ENCODE measurements at places on chromosomes 11 and 22.

DNA sequence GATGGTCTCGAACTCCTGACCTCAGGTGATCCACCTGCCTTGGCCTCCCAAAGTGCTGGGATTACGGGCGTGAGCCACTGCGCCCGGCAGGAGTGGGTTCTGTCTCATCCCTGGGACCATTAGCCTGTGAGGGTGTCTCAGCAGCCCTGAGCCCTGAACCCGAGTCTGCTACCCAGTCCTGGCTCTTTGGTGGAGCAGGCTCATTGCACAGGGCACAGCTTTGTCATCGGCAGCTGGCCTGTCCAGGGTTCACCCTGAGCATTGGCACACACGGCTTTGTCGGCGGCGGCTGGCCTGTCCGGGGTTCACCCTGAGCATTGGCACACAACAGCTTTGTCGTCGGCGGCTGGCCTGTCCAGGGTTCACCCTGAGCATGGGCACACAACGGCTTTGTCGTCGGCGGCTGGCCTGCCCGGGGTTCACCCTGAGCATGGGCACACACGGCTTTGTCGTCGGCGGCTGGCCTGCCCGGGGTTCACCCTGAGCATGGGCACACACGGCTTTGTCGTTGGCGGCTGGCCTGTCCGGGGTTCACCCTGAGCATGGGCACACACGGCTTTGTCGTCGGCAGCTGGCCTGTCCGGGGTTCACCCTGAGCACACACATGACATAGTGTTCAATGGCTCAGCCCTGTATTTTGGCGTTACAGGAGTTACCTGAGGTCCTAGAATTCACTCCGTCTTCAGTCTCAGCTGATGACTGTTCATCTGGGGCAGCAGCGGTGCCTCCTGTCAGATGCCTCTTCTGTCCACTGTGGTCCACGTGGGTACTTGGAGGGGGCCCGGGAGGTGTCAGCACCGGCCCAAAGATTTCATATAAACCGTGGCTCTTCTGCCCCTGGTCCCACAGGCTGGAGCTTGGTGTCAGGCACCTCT is 1082.5 kb downstream of the BRD1 start:
- DNase-seq = no peak

- DNase-seq = no peak
These were observed 10.8 kb downstream of the SYT12 start for GRCh38 chr11:67033661-67034166.

- DNase-seq = no peak
These were observed 3.6 kb downstream of the C11orf68 start for GRCh38 chr11:65915101-65915820.

- DNase-seq = no peak
These were observed 22.4 kb downstream of the TANGO2 start for GRCh38 chr22:20043057-20043996.

- DNase-seq = peak; percentile 41
These were observed 60.4 kb upstream of the CD5 start for GRCh38 chr11:61041755-61042518.

GRCh38 chr11:76232026-76232665 is 25.8 kb upstream of the WNT11 start:
- no peak for DNase-seq

DNA sequence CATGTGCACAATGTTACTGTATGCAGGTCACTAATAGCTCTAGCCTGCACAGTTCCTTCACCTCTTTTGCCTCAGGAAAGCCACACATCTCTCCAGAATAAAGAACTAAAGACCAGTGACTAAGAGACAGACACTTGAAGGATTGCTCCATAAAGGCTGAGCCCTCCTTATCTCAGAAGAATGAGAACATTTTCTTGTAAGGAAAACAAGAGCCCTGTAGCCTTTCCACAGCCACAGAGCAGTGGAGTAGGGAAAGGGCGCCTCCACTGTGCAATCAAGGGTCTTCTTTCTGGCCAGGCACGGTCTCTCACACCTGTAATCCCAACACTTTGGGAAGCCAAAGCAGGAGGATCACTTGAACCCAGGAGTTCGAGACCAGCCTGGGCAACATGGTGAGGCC is 202.6 kb upstream of the TMEM45B start:
- DNase-seq = no peak

All from renal cortex interstitium (tissue), 15 donors.